ENCODE measurements at places on chromosomes 3 and 15.

DNA sequence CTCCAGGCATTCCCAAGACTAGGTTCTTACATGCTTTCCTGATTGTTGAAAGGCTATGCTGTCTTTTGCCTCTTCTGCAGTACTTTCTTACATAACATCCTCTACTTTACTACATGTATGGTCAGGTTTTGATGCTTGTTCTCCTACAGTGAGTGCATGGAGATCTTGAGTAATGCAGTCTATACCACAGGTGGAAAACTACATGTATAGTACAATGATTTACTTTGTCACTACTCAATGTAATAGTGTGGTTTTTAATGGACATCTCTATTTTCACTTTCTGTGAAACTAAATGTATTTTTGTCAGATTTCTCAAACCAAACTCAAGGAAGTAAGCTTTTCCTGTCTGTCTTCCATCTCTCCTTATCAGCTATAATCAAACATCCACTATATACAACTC is 657.0 kb downstream of the TUSC7 start:
- no peak for DNase-seq

GRCh38 chr3:70532806-70533205 is 220.4 kb upstream of the MDFIC2 start:
- DNase-seq: no peak

DNA sequence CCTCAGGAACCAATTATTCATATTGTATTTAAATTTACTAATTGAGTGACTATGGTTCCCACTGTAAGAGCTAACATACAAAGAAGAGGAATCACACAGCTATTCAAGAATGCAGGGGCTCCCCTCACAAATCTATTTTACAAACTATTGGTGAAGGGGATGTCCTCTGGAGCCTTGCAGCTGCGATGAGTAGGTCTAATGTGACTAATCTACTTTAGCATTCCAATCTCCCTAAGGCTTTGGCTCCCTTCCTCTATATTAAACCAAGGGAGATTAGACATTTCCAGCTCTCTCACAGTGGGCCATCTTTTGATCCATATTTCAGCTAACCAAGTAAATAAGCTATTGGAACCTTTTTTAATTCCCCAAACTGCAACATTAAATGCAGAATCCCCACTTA is 514.2 kb upstream of the BCHE start:
- no peak for DNase-seq

- DNase-seq: no peak
Observed at GRCh38 chr3:52210550-52211046, 12.6 kb downstream of the ALAS1 start.
